Brain (organoid and tissue), 16 donors: ENCODE measurements at places on chromosomes 4 and X.

DNA sequence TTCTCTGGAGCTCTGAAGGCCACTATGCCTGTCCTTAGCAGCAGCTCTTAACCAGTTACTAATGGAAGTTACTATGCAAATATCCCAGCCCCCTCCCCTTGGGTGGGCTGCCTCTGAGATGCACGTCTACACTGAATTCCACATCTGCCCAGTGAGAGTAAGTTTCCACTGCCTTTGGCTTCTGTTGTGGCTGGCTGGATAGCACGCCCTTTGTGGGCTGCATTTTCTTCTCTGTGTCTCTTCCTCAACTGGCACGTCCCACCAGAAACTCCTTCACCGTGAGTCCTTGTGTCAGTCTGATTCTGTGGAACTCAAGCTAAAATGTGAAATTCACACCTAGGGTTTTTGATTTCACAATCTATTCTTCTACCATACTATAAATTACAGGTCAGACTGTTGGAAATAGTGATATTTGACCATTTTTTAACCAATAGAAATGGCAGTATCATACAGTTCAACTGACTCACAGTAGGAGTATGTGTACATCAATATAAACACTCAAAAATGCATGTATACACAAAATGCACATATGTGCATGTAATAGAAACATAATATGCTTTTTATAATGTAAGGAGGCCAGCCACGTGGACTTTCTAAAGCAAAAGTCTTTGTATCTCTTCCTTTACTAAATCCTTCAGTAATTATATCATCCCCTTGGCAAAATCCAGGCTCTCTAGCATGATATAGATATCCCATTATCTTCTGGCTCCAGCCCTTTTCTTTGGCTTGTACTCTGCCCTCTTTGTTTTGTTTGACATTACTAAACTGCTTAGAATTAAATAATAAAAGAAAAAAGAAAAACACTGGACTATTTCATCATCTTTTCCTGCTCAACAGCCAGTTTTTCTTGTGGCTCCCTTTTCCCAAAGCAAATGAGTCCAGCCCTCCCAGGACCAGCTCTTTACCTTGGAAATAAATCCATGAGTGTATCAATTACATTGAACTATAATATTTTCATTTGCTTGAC, 33.2 kb upstream of the LDB2 start:
- no peak for DNase-seq

DNA sequence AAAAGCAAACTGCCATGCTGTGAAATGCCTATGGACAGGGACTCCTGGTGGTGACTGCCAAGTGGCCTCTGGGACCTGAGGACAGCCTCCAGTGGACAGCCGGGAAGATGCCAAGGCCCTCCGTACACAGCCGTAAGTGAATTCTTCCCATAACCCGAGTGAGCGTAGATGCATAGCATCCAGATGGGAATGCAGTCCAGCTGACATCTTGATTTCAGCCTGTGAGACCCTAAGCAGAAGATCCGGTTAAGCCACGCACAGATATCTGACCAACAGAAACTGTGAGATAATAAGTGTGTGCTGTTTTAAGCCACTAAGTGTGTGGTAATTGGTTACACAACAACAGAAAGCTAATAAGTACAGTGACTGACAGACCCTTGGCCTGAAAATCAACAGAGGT, 55.9 kb downstream of the TMEM156 start:
- no peak for DNase-seq

- no peak for DNase-seq
These were observed 73.2 kb upstream of the BCOR start for GRCh38 chrX:40170830-40171512.

DNA sequence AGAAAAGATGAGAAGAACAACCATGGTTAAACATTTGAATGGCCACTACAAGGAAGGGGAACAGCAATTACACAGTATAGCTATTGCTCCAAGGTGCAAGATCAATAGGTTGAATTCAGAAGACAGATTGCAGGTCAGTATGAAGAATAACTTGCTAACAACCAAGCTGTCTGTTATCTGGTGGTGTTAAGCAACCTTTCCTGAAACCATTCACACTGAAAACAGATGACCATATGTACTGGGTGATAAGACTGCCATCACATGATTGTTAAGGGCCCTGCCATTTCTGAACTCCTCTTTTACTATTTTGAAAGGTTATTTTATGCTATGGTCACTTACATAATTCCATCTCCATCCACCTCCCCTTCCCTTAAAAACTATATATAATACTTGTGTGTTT, 6.8 kb downstream of the GABRA3 start:
- no peak for DNase-seq

DNA sequence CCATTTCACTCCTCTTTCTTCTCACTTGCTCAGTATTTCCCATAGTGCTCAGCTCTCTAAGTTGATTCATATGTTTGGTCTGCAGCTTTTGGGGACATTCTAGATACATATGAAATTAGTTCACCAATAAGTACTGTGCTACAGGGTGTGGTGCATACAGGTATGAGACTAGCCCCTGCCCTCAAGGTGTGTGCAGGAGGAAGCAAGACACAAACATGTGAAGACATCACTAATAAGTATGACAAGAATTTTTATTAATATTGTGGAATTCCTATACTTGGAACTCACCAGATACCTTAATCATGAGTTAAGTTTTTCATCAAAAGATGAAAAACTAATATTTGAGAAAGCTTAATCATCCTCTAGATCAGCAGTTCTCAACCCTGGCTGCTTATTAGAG, 505.2 kb downstream of the ZNF674 start:
- DNase-seq = no peak

DNA sequence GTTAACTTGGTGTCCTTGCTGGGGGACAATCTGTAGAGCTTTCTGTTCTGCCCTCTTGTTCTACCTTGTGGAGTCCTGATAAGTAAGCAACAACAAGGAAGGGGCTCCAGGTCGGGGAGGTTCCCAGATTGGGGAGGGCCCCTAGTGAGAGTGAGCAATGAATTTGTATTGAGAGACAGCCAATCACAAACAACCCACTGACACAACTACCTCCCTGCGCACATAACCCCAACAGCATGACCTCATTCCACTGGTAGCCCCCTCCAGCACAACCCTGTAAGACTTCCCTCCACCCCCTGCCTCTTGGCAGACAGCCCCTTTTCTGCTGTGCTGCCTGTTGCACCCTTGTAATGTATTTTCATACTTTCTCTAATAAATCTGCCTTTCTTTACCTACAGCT, 19.7 kb upstream of the PNPLA4 start:
- no peak for DNase-seq

GRCh38 chr4:90187148-90187884, 60.1 kb downstream of the CCSER1 start:
- no peak for DNase-seq

DNA sequence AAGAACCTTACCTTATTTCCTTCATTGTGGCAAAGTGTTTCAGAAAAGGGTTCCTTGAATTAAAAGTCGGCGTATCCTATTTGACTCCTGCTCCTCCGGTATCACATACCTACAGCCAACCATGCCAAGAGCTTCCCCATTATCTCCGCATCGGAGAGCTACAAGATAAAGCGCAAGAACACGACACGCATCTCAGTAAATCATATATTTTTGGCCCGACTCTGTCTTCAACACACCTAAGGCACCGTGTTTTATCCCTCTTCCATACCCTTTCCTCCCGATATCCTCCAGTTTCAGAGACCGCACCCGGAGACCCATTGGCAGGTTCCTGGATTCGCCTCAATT, 497 bp upstream of the THAP9 start:
- no peak for DNase-seq

DNA sequence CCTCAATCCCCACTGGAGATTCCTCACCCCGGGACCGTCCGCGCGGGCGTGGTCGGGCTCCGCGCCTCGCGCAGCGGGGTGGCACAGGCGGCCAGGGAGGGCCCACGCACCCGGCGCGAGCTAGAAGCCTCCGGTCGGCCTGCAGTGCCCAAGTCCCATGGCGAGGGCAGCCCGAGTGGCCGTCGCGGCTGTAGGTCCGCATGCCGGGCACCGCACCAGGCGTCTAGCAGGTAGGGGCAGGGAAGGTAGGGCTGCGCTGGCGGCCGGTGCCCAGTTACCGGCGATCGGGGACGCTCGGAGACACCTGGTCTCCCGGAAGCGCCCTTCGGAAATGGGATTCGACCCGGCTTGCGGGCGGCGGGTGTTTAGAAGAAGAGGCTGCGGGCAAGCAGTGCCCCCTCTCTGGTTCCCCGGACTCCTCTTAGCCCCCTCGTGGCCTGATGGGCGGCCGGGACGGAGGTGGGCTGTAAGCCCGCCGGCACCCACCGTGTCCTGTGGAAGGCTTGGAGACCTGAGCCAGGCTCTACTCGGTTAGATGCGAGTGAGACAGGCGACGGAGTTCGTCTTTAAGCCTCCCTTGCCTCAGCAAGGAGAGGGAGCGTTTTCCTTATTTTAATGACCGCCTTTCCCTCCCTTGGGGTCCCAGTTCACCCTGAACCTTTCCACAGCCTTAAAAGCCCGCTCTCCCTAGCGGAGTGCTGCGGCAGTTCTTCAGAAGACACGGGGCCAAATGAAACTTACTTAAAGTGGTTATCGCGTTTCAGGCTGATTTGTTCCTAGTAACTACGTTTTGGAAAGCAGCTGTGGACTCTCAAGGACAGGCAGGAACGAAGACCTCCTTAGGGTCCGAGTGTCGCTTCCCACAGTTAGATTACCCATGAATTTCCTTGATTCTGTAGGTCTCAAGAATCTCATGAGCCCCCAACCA, 821 bp downstream of the SLITRK2 start:
- no peak for DNase-seq

GRCh38 chrX:69070949-69071650, 94.2 kb downstream of the PJA1 start:
- DNase-seq = peak; percentile 13

GRCh38 chr4:74284053-74284452, 24.2 kb upstream of the EPGN start:
- DNase-seq = no peak

DNA sequence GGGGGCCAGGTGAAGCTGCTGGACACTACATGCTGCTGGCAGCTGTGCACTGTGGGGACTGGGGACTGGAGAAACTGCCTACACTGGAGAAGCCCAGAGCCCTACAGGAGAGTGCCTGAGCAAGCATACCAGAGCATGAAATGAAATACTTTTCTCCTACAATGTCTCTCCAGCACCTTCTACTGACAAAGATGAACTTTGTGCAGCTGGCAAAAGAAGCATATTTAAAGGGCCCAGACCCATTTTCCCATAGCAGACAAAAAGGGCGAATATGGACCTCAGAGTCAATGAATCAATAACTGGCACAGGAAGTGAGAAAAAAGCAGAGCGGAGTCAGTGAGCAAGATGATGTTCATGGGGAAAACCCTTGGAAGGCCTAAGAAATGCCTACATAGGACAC, 30.9 kb upstream of the GK start:
- DNase-seq = no peak

- DNase-seq = peak; percentile 29
These were observed 89.5 kb downstream of the AASDH start for GRCh38 chr4:56297776-56298175.

DNA sequence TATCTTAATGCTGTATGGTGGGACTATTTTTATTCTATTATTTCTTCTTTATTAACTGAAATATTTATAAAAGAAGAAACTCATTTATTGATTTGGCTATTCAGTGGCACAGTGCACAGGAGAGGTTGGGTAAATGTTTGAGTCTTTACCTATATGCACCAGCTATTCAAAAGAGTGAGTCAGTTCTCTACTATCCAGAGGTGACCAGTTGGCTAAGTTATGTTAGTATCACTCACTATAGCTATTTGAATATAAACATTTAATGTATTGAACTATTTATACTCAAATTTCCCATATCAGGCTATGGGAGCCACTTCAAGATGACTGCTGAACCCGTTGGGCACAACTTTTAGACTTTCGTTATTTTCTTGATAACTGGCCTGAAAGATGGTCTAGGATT, 106.1 kb upstream of the VEGFC start:
- DNase-seq = no peak

GRCh38 chr4:18103876-18104605, 82.5 kb upstream of the LCORL start:
- no peak for DNase-seq

DNA sequence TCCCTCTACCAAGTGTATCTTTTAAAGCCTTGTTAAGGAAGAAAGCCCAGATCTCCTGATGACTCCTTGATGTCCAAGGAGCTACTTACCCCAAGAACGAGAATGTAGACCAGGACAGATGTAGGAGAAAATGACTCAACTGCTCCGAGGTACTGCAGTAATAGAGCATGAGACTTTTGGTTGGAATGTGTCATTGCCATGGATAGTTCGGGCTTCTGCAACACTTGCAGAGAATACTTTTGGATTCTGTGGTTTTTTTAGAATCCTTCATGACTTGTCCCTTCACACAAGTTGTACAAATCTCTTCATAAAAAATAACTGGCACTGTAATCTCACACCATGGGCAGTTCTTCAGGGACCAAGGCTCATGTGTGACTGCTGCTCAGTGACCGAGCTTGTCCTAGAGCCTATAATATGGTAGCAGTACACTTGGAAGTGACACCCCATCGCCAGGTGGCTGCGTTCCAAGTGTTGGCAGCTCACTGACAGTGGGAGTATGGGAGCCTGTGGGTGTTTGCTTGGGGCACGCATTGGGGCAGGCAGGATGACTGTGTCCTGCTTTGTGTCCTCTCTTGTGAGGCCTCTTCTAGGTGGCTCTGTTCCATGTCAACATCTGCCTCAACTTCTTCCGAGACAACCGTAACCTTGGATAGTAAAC, 87.9 kb upstream of the WDR1 start:
- DNase-seq = no peak

DNA sequence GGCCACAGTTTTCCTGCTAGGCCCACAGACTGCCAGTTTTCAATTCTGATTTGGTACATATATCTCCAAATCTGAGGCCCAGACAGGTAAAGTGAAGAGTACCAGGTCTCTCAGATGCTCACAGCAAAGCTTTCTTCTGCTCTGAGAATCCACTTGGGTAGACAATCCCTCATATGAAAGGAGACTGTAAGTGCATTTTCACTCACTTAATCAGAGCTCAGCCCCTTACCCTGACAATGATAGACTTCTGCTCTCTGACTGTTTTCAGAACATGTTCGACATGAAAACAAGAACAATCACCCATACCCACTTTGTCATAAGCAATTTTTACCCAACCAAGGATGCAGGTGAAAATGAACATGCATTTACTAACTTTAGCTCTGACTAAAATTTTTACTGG, 7.1 kb downstream of the GPRIN3 start:
- DNase-seq = no peak

- DNase-seq = peak; percentile 2
These were observed 876.4 kb upstream of the SLIT2 start for GRCh38 chr4:19375136-19375804.

- peak; percentile 48 for DNase-seq
These were observed 605 bp upstream of the FAT1 start for GRCh38 chr4:186724058-186724863.
